ENCODE measurements at places on chromosomes 3 and 15. TPM values are rescaled to one million over a fixed set of nuclear protein-coding genes. Genes with fewer than 3 reads are reported as not detected.
A peak's percentile ranks its signal among the peaks of the same experiment; 100 is the strongest.

DNA sequence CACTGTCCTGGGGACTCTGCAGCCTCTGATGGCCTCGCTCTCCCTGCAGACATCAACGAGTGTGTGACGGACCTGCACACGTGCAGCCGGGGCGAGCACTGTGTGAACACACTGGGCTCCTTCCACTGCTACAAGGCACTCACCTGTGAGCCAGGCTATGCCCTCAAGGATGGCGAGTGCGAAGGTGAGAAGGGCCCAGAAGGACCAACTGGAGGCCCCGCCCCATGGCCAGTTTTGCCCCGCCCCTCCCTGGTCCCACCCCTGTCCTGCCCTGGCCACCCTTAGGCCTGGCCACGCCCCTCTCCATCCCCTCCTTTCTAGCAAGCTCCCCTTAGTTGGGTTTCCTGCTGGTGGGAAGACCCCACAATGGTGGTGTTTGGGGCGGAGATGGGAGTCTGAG, 77.5 kb downstream of the FBLN2 start:
- no peak for DNase-seq

GRCh38 chr3:53174346-53175250, 13.6 kb downstream of the PRKCD start:
- peak; percentile 83 for DNase-seq

GRCh38 chr15:90709278-90709677, 7.9 kb upstream of the BLM start:
- DNase-seq = no peak

GRCh38 chr3:127888564-127889107, 26.4 kb upstream of the KBTBD12 start:
- no peak for DNase-seq

Gene GABRG3
- not detected for total RNA-seq

Data from myocyte (in vitro differentiated cells).